ENCODE measurements at places on chromosomes 2 and 18. TPM values are rescaled to one million over a fixed set of nuclear protein-coding genes. Genes with fewer than 3 reads are reported as not detected.

OTOF gene
- 0.14 TPM for total RNA-seq

RASGRP3 gene
- total RNA-seq, result not detected

SKOR2 gene
- 0.15 TPM for total RNA-seq

TMEM17 gene
- total RNA-seq, result 1.7 TPM

SCN2A gene
- under 0.01 TPM for total RNA-seq

SAG gene
- total RNA-seq, result not detected

SERPINB13 gene
- total RNA-seq, result not detected

MAPRE3 gene
- 0.42 TPM for total RNA-seq

SP5 gene
- total RNA-seq, result 10.1 TPM

ZAP70 gene
- 0.33 TPM for total RNA-seq

MROH2A gene
- not detected for total RNA-seq

All from H7 (cell line).